ENCODE measurements at places on chromosomes 1 and 21.

DNA sequence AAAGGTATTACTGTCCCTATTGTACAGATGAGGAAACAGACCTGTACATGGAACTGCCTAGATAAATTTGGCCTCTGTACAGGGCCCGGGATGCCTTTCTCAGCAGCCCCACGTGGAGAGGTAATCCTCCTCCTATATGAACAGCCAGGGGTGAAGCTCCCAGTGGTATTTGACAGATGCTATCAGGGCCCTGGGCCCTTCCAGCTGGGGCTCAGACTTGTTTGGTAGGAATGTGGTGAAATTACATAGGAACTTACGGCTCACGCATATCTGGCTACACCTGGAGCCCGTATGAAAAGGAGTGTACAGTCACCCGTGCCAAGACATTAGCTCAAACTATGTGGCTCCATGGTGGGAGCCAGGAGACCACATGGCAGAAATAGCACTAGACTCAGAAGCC is 24.8 kb upstream of the TCEA3 start:
- DNase-seq, result no peak

- DNase-seq, result no peak
These were observed 34.7 kb downstream of the LRRC8D start for GRCh38 chr1:89855413-89856123.

GRCh38 chr1:45945426-45945825 is 142.0 kb downstream of the MAST2 start:
- no peak for DNase-seq

DNA sequence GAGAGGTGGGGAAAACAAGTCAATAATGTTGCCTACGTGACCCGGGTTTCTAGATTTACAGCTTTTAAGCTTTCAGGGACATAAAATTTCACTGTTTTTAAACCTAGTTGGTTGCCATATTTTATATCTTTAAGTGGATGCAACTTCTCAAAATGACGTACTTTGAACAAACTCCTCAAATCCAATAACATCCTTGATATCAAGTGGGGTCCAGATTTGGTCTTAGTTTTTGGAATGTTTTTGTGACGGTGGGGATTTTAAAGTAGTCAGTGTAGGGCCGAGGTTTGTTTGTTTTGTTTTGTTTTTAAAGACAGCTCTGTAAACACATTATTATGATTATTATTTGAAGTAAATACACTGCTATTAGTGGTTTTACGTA is 453 bp downstream of the CDKN2C start:
- DNase-seq, result no peak

DNA sequence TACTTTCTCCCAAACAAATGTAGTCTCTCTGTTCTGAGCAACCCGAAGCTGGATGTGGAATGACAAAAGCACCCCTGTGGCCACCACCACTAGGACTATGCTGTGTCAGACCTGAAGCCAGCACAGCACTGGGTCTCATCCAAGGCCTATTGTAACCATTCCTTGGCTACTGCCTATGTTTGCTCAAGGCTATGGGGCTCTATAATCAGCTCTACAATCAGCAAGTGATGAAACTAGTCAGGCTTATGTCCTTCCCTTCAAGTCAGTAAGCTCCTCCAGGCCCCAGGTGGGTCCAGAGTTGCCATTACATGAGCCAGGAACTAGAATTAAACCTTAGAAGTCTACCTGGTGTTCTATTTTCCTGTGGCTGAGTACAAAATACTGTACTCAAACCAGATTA is 370.2 kb downstream of the TBX15 start:
- DNase-seq, result no peak

DNA sequence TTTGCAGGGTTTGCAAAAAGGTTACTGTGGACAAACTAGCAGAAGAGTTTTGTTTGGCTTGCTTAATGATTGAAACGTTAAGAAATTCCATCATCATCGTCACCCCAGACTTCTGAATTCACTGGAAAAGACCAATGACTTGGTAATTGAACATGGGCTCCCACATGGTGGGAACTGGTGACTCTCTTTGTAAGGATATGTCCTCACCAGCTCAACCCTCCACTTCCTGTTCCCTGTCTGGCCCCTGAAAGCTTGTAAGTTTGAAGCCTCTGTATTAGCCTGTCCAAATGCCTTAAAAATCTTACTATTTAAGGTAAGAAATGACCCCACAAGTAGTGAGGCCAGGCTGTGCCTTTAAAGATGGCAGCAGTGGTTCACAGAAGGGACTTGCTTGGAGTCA is 9.7 kb downstream of the SYT6 start:
- no peak for DNase-seq

GRCh38 chr1:15684042-15684461 is at the start of gene PLEKHM2:
Gene PLEKHM2, plus strand, starts transcription at chr1:15684320. Its CDS starts 239 bp downstream, at chr1:15684559.
- no peak for DNase-seq

- no peak for DNase-seq
These were observed 127.9 kb upstream of the DUSP10 start for GRCh38 chr1:221869779-221870178.

- peak; percentile 30 for DNase-seq
These were observed 19.4 kb upstream of the ZNF281 start for GRCh38 chr1:200429221-200429751.

DNA sequence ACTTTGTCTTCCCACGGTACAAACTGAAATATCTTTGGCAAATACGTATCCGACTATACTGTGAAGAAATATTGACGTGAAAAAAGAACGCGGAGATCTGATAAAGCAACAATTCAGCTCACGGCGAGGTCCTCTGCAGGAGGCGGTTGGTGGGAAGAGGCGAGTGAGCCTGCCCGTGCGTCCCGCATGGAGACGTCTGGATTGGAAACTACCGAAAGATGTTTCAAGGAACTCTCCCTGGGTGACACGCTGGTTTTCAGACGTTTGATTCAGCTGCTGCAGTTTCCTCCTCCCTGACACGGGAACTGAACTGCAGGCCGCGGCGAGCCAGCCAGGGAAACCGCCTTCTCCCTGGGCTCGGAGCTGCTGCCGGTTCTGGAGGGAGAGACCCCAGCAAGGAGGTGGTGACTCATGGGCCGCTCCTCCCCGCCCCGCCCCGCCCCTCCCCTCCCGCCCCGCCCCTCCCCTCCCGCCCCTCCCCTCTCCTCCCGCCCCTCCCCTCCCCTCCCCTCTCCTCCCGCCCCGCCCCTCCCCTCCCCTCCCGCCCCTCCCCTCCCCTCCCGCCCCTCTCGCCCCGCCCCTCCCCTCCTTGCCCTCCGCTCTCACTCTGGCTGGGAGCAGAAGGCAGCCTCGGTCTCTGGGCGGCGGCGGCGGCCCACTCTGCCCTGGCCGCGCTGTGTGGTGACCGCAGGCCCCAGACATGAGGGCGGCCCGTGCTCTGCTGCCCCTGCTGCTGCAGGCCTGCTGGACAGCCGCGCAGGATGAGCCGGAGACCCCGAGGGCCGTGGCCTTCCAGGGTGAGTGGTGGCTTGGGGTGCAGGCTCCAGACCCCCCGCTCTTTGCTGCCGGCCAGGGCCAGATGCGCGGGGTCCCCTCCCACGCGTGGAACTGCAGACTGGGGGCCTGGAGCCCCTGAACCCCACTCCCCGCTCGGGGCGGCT is at the start of gene COL6A1:
Gene COL6A1, plus strand, starts transcription at position 620 of the 941 bp plus-strand sequence. Its CDS starts 81 bp downstream, at position 701.
- peak; percentile 66 for DNase-seq

DNA sequence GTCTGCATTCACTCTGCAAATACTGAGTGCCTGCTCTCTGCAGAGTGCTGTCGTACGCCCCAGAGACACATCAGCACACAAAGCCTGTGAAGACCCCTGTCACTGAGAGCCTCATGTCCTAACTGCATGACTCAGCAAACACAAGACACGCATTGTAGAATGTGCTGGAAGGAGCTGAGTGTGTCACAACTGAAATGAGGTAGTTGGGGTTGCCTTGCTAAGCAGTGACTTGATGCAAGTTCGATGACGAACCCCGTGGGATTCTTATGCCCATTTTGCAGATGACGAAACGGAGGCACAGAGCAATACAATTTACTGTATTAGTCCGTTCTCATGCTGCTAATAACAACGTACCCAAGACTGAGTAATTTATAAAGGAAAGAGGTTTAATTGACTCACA is 65.1 kb downstream of the RIPK4 start:
- no peak for DNase-seq

GRCh38 chr1:205301842-205302588 is 19.5 kb downstream of the NUAK2 start:
- no peak for DNase-seq

DNA sequence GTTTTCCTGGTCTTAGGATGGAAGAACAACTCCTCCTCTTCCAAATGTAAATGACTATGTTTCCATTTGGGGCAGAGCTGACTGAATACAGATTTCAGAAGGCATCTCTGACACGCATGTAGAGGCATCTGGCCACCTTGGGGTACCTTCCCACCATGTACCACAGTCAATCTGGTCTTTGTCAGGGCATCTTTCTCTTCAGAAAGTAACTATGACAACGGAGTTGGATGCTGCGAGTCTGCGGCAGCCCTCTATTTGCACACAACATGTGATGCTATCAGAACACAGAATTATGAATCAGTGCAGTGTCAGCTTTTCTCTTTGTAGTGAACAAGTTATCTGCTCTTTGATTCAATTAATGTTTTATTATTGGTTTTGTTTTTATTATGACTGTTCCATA is 94.7 kb downstream of the TSEN15 start:
- DNase-seq, result no peak

GRCh38 chr1:227357171-227357926 is 39.1 kb upstream of the CDC42BPA start:
- DNase-seq, result peak; percentile 41

DNA sequence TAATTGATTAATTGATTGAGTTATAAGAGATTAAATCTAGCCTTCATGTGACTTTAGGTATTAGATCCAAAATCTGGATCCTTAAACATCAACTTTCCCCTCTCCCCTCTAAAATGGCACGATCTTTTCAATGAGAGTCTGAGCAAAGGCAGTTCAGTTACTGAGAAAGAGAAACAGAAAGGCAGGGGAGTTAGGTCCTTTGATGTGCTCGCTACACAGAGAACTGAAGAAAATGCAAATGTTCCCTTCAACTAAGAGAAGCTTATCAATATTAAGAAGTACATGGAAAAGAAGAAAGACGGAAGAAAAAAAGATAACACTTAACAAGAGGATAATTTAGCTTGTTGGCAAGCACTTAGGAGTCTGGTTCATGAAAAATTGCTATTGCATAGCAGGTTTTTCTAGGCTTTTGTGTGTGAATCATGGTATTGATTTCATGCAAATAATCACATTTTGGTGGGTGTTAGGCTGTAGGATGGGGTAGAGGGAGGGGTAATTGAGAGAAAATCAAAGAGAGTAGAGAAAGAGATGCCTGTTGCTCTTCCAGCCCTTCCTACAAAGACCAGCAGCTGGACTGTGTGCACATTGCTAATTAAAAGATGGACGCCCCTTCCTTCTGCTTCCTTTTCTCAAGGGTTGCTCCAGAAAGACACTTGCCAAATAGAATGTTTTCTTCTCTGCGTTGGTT is 307.6 kb upstream of the PLXNA2 start:
- DNase-seq, result no peak

DNA sequence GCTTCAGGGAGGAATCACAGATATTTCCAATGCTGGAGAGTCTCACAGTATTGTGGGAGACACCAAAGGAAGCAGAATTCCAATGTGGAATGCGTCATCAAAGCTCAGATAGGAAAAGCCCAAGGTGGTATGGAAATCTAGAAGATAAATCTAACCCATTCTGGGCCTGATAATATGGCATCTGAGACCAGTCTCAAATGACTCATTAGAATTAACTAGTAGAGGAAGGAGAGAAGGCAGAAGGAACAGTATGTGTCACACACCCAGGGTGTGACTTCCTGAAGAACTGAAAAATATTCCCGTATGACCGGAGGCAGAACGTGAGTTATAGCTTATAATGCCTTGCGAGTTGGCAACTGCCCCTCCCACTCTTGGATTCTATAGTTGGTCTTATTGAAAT is 499.2 kb downstream of the PLPP3 start:
- DNase-seq, result no peak

- no peak for DNase-seq
These were observed 45.1 kb upstream of the MACF1 start for GRCh38 chr1:39159224-39160036.

DNA sequence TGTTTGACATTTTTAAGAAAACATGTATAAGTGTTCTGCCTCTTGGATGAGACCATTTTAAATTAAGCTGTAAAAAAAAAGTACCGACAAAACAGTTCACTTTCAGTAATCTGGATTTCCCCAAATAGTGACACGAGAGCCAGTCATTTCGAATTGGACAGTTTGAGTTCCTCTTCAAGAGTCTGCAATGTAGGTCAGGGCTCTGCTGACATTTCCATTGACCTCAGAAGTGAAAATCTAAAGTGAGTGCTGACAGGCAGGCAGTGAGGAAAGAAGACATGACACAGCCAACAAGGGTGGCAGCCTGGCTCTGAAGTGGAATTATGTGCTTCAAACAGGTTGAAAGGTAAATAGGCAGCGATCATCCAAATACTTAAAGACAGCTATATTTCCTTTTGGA is at the start of gene IL23R:
Gene IL23R, plus strand, starts transcription at position 259 of the 400 bp plus-strand sequence. CDS start 1,667 bp downstream, outside the sequence.
- no peak for DNase-seq

GRCh38 chr1:9125325-9125724 is 3.6 kb downstream of the GPR157 start:
- DNase-seq, result no peak

DNA sequence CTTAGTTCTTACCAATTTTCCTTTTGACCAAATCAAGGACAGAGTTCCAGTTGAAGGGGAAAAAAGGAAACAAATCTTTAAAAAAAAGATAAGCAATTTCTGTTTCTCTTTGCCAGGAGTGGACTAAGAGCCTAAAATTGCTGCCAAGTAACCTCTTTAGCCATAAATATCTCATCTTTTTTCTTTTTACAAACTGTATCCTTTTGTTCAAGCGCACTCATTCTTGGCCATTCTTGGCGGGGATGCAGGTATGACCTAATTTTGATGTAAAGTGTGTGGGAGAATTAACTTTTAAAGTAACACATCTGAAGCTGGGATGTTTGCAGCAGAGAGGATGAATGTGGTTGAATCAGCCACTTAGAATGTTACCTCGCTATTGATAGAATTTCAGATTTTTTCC is 13.4 kb upstream of the KIF1B start:
- DNase-seq, result no peak

DNA sequence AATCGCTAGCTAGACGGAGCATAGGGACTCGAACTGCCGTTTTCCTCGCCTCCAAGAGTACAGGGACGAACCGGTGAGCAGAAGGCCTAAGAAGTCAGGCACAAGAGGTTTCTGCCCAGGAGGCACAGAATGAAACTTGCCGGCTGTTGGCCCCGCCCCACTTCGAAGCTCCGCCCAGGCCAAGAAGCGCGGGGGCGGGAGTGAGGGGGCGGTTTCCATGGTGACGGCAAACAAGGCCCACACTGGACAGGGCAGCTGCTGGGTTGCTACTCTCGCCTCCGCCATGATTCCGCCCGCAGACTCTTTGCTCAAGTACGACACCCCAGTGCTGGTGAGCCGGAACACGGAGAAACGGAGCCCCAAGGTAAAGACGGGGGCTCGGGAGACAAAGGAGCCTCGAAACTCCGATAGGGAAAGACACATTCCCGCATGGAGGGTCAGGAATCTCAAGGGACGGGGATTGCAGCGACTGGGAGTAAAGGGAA is at the start of gene DNALI1:
Gene DNALI1, plus strand, starts transcription at position 229 of the 485 bp plus-strand sequence. Its CDS starts 55 bp downstream, at position 284.
- no peak for DNase-seq
